ENCODE measurements at places on chromosomes 13 and 19. TPM values are rescaled to one million over a fixed set of nuclear protein-coding genes. Genes with fewer than 3 reads are reported as not detected.

DNA sequence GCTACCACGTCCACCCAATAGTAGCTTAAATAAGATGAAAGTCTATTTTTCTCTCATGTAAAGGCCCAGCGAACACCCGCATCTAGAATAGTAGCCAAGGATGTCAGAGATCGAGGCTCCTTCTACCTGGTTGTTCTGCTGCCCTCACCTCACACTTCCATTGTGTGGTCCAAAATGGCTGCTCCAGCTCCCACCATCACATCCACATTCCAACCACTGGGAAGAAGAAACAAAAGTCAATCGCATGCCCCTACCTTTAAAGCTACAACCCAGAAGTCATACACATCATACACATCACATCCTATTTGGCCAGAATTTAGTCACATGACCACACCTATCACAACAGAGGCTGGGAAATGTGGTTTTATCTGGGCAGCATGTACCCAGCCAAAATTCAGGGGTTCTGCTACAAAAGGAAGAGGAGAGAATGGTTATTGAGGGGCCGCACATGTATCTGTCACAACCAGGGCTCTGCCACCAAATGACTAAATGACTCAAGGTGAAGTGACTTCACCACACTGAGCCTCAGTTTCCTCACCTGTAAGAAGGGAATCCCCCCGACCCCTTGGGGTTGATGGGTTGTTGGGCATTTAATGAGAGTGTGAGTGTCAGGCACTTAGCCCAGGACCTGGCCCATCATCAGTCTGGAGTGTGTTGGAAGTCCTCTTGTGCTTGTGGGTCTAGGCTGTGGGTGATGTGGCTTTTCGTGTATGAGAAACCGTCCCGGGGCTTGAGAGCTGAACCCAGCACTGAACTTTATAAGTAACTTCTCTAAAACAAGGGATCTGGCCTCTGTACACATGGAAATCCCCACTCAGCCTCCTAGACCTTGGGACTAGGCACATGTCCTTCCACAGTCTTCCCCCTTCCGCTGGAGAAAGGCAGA lies 10.2 kb upstream of the CBLC start:
- DNase-seq, result no peak

- no peak for DNase-seq
Observed at GRCh38 chr13:85616275-85616674, 182.9 kb downstream of the SLITRK6 start.

GRCh38 chr13:25775986-25776385 lies 275.8 kb downstream of the SHISA2 start:
- no peak for DNase-seq

GRCh38 chr19:16261584-16262368 lies 62.9 kb upstream of the KLF2 start:
- no peak for DNase-seq

DNA sequence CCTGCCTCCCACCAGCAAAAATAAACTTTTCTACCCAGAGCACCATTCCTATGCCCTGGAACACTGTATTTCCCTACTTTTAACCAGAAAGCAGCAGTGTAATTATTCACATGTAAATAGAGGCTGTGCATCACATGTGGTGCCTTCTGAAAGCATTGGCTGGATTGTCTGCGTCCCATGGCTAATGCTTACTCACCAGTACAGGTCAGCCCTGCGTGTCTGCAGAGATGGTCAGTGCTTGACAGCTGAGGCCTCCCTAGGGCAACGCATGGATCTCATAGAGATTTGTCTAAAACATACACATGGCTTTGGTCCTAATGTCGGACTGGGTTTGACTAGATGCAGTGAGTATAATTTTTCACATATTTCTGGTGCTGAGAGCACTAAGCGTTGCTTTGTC lies 64.2 kb downstream of the DPY19L3 start:
- no peak for DNase-seq

GRCh38 chr13:43614063-43614462 lies 172.7 kb downstream of the ENOX1 start:
- DNase-seq, result no peak

- peak; percentile 39 for DNase-seq
Observed at GRCh38 chr19:30888937-30889336, 460.3 kb downstream of the TSHZ3 start.

ZNF729 gene
- not detected for total RNA-seq
